Stimulated activated CD4-positive, alpha-beta T cell treated with anti-CD3 and anti-CD28 coated beads, Interleukin-4, amount 100 ng/mL, for 4 hours (primary cell): ENCODE measurements at places on chromosomes 2 and 18.

- no peak for DNase-seq
Measured at GRCh38 chr2:237134321-237135230, 48.9 kb downstream of the COPS8 start.

- no peak for DNase-seq
Measured at GRCh38 chr2:82819951-82820350, 1639.1 kb downstream of the SUCLG1 start.

- DNase-seq: no peak
Measured at GRCh38 chr2:224885291-224885690, 157.0 kb downstream of the DOCK10 start.

- DNase-seq: no peak
Measured at GRCh38 chr18:31819106-31819924, 58.6 kb upstream of the SLC25A52 start.

DNA sequence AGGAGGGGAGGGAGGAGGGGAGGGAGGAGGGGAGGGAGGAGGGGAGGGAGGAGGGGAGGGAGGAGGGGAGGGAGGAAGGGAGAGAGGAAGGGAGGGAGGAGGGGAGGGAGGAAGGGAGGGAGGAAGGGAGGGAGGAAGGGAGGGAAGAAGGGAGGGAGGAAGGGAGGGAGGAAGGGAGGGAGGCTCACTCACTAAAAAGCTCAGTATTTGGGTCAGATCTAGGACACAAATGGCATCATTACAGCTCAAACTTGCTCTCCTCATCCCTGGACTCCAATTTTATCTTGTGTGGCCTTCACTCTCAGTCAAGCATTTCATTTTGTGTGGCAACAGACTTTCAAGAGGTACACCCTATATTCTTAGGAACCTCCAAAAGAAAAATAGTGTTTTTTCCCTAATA lies 435.4 kb downstream of the IRS1 start:
- no peak for DNase-seq

DNA sequence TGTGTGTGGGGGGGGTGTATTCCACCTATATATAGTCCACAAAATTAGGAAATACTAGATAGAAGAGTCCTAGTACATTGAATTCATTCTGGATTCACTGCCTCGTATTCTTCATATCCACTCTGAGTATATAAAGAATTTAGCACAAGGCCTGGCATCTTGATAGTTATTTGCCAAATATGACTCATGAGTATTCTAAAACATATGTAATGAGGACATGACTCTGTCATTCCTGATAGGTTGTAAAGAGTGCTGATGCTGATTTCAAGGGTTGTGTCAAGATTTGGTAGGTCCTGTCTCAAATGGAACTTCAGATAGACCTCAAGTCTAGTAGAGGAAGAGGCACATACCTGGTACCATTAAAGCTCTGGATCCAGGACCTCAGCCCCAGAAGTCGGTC lies 173.4 kb upstream of the BOD1L2 start:
- DNase-seq: no peak

- DNase-seq: no peak
Measured at GRCh38 chr2:128986026-128986715, 667.5 kb upstream of the HS6ST1 start.

DNA sequence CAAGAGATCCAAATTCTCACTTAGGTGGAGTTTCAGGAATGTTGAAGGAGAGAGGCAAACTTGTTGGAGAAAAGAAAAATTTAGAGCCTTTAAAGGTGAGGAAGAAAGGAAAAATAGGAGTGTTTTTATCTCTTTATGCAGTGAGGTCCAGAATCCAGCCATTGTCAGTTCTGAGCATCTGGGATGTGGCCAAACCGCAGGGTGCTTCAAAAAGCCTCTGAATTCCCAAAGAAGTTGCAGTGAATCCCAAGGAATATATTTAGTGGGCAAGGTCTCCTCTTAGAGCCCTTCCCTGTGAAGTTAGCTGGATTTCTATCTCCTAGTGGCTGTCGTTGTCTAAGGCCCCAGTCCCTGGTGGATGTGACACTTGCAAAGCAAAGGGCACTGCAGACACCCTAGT lies 51.2 kb downstream of the MTCL1 start:
- no peak for DNase-seq

- DNase-seq: no peak
Measured at GRCh38 chr2:33064349-33064801, 117.6 kb downstream of the LTBP1 start.

DNA sequence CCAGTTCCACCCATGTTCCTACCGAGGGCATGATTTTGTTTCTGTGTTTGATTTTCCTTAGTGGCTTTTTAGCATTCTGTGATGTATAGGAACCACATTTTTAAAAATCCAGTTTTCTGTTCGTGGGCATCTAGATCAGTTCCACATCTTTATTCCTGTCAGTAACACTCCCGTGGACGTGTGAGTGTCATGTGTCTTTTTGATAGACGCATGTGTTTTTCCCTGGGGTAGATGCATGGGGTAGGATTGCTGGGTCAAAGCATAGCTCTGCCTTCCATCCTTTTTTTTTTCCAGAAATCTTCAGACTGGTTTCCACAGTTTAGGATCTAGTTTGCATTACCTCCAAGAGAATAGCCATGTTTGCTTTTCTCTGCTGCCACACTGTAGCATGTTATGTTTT lies 38.7 kb downstream of the CCDC74A start:
- DNase-seq: no peak

GRCh38 chr2:6580982-6581381 lies 284.7 kb downstream of the CMPK2 start:
- DNase-seq: no peak

DNA sequence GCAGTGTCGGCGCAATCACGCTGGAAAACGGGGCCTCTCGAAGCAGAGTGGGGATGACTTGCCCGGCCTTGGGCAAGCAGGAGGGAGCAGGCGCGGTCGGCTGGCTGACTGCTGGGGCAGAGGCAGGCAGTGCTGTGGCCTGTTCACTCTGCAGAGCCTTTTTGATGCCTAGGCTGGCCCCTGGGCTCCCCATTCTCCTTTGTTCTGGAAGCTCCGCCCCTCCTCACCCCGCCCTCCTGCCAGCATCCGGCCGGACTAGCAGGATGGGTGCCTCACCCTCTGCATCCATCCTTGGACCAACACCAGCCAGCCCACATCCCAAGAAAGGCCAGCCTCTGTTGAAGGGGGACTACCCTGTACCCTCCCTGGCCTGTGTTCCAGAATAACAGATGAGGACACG lies at the start of gene ASPRV1:
TSS of gene ASPRV1 (minus strand) at position 136 of the 400 bp plus-strand sequence. CDS start 195 bp downstream, outside the sequence.
- DNase-seq: no peak

GRCh38 chr2:157971702-157972101 lies 95.6 kb upstream of the ACVR1 start:
- DNase-seq: no peak

GRCh38 chr2:223619486-223620129 lies 17.4 kb upstream of the SCG2 start:
- DNase-seq: no peak

- peak; percentile 12 for DNase-seq
Measured at GRCh38 chr18:58505181-58505580, 123.7 kb downstream of the ALPK2 start.

- peak; percentile 44 for DNase-seq
Measured at GRCh38 chr2:176126929-176127773, 2.4 kb upstream of the HOXD8 start.

DNA sequence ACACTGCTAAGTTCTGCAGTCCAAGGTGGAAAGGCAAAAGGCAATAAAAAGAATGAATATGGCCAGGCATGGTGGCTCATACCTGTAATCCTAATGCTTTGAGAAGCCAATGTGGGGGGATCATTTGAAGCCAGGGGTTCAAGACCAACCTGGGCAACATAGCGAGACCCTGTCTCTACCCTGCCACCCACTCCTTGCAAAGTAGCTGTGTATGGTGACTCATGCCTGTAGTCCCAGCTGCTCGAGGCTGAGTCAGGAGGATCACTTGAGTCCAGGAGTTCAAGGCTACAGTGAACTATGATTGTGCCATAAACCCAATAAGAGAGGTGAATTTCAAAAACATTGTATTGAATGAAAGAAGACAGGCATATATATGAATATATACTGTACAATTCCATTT lies 2.4 kb downstream of the MYL12B start:
- DNase-seq: peak; percentile 23

DNA sequence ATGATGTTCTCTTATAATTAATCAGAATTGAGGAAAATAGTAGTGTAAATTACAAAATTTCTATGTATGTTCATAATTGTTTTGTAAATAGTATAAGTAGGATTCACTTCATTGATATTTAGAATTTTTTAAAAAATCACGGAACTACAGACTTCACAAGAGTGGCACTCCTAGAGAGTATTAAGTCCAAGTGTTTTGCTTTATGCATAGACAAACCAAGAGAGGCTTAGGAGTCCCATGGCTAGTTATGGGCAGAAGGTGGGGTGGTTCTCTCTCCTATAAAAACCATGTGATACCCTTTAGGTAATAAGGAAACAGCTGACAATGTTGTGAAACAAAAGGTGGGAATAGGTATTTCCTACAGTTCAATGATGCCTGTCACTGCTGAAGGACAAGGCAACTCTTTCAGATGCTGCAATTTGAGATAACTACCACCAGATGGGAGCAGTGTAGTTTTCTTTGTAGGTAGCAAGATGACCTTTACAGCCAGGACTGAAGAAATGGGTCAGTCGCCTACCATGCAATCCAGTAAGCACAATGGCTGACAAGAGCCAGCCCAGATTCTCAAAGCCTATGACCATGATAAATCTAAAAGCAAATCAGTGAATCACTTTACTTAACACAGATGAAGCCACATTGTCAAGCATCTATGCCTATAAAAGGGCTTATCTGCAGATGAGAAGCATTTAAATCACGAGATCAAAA lies 83.9 kb downstream of the AAK1 start:
- no peak for DNase-seq

GRCh38 chr2:58866040-58866439 lies 624.9 kb upstream of the FANCL start:
- DNase-seq: no peak

- DNase-seq: no peak
Measured at GRCh38 chr2:127579231-127579630, 43.7 kb downstream of the MYO7B start.

DNA sequence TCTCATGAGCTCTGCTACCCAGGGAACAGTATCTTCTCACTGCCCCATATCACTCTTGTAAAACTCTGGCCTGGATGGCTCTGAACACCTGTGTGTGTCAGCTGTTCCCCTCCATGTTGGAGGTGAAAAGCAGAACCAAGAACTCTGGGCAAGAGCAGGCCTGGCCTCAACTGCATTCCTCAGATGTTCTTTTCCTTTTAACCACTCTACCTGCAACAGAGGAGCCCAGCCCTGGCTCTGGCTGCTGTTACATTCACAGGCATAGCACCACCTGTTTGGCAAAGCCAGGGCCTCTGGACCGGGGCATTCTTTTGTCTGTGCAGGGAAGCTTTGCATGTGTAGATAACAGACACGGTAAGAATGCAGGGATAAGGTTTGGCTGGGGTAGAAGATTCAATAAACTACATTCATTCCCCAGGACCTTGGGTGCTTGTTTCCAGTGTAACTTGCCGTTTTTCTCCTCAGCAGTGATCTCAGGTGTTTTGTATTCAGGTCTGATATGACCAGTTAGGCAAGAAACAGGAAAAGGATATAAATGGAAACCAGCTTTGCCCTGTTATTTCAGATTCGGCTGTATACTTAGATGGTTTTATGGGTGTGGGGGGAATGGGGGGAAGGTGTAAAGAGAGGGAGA lies 95.1 kb downstream of the SPTBN1 start:
- DNase-seq: no peak

DNA sequence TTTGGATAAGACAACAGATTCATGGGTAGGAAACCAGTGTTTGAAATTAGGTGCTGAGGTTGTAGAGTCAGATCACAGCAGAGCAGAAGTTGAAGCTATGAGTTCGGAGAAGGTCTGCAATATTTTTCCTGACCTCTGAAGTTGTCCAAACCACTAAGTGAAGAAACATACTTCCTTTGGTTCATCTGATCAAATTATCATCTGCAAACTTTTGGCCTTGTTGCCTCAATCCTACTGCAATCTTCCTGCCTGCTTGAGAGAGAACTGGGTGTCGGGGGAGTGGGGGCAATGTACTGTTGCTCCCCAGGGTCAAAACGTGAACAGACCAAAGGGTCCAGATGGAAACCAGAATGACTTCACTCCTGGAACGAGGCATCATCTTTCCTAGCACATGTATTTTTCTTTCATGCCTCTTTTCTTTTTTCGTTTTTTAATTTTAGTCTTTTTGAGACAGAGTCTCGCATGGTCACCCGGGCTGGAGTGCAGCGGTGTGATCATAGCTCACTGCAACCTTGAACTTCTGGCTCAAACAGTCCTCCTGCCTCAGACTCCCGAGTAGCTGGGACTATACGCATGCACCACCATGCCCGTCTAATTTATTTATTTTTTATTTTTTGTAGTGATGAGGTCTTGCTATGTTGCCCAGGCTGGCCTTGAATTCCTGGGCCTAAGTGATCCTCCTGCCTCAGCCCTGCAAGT lies 42.7 kb downstream of the RAB31 start:
- no peak for DNase-seq

- DNase-seq: no peak
Measured at GRCh38 chr2:23707096-23707495, 219.8 kb downstream of the ATAD2B start.

DNA sequence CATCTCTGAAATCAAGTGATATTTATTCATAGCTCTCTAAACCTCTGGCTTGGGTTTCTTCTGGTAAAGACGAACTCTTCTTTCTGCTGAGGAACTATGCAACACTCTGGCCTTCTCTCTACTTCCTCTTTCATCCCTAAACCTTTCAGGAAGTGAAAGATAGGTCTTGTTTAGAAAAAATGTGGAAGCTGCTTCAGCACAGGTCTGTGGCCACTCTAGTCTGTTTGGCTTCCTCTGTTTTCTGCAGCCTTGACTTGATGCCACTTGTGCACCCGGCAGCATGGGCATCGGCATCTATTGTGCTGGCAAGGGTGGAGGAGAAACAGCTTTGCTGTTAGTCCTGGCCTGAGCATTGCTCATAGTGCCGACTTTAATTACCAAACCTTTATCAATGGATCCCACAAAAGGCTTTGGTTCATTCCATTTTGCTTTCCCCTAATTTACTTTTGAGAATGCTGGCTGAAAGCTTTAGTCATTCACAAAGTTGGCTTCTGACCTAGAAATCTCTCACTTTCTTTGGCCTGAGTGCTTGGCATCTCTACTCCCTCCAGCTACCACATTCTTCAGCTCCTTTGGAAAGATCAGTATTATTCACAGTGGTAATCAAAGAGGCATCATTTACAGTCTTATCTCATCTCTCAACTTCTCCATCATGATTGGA lies 32.0 kb upstream of the GPR39 start:
- no peak for DNase-seq

- DNase-seq: no peak
Measured at GRCh38 chr18:59273759-59274532, 692 bp upstream of the RAX start.

DNA sequence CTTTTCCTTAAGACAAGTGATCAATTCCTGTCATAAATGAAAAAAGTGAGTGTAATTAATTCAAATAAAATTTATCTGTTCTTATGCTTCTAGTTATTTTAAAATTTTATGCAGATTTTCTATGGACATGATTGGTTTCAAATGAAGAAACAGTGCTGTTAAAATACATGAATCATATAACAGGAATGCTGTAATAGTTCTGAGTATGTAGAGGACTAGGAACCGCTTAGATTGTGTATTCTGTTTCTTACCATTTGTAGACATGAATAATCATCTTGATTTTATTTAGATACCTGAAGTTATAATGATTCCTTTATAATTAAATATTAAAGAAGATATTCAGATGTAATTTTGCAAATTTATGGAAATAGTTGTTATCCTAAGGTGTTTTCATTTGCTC lies 3.5 kb downstream of the ACTR2 start:
- DNase-seq: no peak

GRCh38 chr2:133576714-133577113 lies 8.5 kb upstream of the NCKAP5 start:
- DNase-seq: no peak
